ENCODE measurements at places on chromosomes 13 and 19.
A peak's percentile ranks its signal among the peaks of the same experiment; 100 is the strongest.

- DNase-seq = no peak
These were observed 149.3 kb downstream of the VWA8 start for GRCh38 chr13:41811588-41812021.

GRCh38 chr13:42071672-42072419 is 23.4 kb downstream of the DGKH start:
- DNase-seq = no peak

GRCh38 chr13:30978981-30979956 is 46.8 kb downstream of the TEX26 start:
- peak; percentile 83 for DNase-seq

- peak; percentile 49 for DNase-seq
These were observed 540 bp upstream of the USE1 start for GRCh38 chr19:17214508-17215126.

GRCh38 chr13:36559375-36559774 is 114.4 kb upstream of the SERTM1 start:
- no peak for DNase-seq

- no peak for DNase-seq
These were observed 174.5 kb downstream of the USP12 start for GRCh38 chr13:26996965-26997752.

Data from islet precursor cell (in vitro differentiated cells).